ENCODE measurements at places on chromosomes 16 and 17.

DNA sequence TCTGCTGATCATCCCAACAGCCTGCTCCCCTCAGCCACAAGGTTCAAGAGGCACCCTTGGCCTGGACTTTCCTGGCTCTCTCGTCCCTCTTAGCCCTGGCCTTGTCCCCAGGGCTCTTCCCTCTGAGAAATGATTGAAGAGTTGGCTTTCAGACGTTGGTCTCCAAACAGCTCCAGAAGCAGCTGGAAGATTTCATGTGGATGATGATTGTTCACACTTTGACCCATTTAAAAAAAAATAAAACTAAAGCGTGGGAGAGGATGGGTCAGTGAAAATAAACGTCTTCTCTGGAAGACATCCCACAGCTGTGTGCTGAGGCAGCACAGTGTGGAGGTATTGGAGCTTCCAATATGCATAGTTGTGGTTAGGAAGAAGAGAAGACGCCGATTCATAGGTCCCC lies 54.7 kb upstream of the CDH11 start:
- DNase-seq: no peak

- DNase-seq: peak; percentile 53
Observed at GRCh38 chr17:82882715-82883418, 43.0 kb upstream of the ZNF750 start.

DNA sequence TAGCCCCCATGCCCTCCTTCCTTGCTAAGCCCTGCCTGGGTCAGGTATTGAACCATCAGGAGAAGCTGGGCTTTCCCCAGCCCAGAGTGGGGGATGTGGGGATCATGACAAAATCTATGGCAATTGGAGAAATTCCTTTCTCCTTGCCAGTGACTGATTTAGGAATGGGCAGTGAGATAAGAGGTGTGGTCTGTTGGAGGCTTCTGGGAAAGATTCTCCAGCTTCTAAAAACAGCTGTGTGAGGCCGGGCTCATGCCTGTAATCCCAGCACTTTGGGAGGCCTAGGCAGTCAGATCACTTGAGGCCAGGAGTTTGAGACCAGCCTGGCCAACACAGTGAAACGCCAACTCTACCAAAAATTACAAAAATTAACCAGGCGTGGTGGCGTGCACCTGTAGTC lies 69.1 kb downstream of the SRCIN1 start:
- DNase-seq: no peak

GRCh38 chr16:9597967-9598730 lies 506.7 kb downstream of the HAPSTR1 start:
- DNase-seq: no peak

DNA sequence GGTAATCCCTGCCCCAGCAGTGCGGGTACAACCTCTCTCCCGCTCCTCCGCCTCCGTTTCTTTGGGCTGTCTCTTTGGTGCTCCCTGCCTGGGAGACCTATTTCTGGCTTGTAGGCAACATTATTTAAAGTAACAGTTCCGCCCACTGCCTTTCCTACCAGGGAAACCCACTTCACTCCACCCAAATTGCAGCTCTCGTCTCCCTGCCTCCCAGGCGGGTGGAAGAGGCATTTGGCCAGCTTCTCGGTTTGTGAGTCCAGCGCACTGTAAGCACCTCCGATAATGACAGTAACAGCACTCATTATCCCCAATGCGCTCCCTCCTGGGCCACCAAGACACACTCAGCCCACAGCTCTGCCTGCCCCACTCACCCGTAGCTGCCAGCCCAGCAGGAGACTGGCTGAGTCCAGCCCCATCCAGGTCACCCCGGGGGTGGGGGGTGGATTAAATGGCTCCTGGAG lies 165.1 kb upstream of the CDC42EP4 start:
- DNase-seq: no peak

- no peak for DNase-seq
Observed at GRCh38 chr17:34756637-34757021, 177.2 kb downstream of the TMEM132E start.

All from stimulated activated CD4-positive, alpha-beta T cell treated with anti-CD3 and anti-CD28 coated beads, Interleukin-12 subunit alpha, Interleukin-12 subunit beta, amount 100 ng/mL, for 4 hours (primary cell).